ENCODE measurements at places on chromosomes 2 and 18.

GRCh38 chr2:7813541-7814292 is 868.1 kb upstream of the ID2 start:
- DNase-seq: no peak

- no peak for DNase-seq
Measured at GRCh38 chr2:45567288-45567963, 43.6 kb downstream of the SRBD1 start.

DNA sequence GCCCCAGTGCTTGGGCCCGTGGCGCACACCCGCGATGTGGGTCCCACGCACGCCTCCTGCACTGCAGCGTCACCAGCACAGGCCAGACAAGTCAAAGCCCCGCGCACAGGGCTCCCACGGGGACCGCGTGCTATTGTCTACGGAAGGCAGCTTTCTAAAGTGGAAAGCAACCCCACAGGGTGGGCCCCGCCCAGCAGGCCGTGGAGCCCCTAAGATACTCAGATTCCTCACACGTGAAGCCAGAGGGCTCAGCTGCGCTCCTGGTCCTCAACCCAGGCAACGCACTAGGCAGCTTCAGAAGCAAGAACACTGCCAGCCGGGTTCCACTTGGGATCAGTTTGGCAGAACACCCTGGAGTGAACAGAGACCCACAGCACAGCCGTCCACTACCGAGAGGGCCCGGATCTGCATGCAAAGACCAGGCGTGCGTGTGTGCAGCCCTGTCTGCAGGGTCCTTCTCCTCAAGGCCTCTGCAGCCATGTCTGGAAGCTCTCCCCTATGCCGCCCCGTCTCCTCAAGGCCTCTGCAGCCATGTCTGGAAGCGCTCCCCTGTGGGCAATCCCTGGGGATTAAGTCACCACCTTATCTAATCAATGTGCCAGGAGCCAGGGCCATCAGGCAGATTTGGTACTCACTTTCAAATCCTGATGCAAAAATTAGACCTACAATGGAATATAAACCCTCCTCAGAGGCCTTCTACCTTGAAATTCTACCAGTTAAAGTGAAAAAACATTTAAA is 231.3 kb downstream of the HDAC4 start:
- DNase-seq: no peak

- no peak for DNase-seq
Measured at GRCh38 chr18:59479776-59480175, 120.7 kb upstream of the LMAN1 start.

DNA sequence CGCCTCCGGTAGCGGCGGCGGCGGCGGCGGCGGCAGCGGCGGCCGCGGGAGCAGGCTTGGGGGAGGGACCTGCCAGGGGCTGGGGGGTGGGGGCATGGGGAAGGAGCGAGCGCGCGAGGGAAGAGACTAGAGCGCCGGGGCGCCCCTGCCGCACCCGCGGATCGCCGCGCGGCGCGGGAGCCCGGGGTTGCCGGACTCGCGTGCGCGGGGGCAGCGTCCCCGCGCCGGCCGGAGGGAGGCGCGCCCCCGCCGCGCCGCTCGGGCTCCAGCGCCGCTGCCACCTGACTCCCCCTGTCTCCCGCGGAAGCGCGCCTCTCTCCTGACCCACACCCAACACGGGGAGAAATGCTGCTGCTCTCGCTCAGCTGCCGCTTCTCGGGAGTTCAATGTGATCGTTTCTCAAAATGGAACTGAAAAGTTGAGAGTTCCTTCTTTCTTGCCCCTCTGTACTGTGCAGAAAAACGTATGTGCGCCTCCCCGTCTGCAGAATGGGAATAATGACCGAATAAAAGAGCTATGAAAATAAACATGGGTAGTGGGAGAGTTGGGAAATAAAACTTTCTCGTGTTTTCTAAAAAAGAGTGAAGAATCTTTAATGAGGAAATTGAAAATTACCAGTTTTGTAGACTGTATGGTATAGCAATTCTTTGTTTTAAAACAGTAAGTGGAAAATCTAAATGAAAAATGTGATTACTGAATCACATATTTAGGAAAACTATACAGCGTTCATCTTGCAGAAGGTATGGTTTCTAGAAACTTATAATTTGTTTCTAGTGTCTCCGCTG is 455 bp upstream of the TLK1 start:
- DNase-seq: peak; percentile 62

DNA sequence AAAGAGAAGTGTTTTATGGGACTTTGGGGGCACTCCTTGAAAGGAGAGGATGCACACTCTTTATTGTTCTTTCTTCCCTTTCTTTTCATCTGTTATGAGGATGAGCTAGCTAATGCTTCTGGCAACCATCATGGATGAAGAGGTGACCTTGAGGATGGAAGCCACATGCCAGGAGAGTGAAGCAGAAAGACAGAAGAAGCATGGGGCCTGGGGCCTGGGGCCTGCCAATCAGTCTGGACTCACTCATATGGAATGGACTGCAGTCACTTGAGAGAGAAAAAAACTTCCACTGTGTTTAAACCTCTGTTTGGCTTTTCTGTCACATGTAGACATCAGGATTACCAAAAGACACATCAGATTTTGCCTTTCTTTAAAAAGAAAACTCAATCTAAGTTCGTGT is 35.8 kb upstream of the ZFP36L2 start:
- no peak for DNase-seq

- DNase-seq: no peak
Measured at GRCh38 chr2:225411452-225411851, 11.9 kb downstream of the NYAP2 start.

DNA sequence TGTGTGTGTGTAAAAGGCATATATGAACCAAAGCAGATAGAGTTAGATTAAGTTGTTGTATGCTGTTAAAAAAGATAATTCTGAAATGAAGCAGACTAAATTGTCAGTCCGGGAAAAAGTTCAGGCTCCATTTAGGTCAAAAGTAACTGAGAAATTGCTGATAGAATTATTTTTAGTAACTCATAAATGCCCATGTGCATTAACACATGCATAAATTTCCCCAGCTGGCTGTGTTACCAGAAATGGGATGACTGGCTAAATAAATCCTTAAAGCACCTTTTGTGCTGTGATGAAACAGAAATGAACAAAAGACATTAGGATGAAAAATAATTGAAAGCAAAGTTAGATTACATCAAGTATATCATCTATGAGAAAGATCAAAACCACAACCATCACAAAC is 111.3 kb downstream of the NYAP2 start:
- no peak for DNase-seq

DNA sequence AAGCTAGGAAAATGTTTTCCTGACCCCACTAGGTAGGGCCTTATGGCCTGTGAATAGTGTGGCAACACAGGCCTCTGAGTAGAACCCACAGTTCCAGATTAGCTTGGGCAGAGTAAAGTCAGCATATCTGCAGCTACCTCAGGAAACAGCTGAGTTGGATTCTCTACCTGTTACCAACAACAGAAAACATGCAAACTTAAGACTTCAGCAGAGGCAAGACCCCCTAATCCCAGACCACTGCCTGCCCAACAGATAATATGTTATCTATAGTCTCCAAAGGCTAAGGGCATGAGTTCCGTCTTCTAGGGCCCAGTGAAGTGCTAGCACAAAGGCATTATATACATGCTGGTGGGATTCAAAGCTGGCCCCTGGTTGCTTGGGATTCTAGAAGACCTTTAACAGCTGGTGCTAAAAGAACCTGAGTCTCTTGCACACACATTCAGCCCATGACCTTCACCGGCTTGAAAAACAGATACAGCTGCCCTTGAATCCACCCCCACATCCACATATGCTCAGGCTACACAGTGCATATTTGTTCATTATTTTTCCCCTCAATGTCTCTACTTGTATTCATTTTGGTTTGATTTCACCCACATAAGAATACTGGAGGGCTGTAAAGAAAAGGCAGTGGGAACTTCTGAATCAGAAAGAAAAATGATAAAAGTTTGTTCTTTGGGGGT is 13.5 kb upstream of the UBXN4 start:
- no peak for DNase-seq

DNA sequence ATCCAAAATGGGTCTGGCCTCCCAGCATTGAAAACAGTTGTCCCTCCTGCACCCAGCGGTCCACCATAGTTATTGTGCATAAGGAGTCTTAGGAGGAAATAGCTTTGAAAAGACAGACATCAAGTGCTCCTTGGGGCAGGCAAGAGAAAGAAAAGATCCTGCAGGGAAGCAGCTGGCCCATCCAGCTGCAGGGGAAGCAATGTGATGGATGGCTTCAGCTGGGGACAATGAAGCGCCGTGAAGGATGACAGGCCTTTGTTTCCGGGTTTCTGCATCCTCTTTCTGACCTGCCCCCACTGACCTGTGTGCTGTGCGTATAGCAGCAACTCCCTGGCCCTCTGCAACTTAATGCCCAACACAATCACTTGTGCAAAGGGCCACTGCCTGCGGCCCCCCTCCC is 142.9 kb upstream of the NCKAP5 start:
- no peak for DNase-seq

- DNase-seq: no peak
Measured at GRCh38 chr18:7367336-7367735, 136.4 kb downstream of the LRRC30 start.

GRCh38 chr2:39429746-39430145 is 7.3 kb downstream of the MAP4K3 start:
- no peak for DNase-seq

GRCh38 chr2:24123922-24124580 is 782 bp downstream of the FAM228B start:
- DNase-seq: no peak

- DNase-seq: peak; percentile 25
Measured at GRCh38 chr2:26245231-26245732, 543 bp downstream of the HADHB start.

DNA sequence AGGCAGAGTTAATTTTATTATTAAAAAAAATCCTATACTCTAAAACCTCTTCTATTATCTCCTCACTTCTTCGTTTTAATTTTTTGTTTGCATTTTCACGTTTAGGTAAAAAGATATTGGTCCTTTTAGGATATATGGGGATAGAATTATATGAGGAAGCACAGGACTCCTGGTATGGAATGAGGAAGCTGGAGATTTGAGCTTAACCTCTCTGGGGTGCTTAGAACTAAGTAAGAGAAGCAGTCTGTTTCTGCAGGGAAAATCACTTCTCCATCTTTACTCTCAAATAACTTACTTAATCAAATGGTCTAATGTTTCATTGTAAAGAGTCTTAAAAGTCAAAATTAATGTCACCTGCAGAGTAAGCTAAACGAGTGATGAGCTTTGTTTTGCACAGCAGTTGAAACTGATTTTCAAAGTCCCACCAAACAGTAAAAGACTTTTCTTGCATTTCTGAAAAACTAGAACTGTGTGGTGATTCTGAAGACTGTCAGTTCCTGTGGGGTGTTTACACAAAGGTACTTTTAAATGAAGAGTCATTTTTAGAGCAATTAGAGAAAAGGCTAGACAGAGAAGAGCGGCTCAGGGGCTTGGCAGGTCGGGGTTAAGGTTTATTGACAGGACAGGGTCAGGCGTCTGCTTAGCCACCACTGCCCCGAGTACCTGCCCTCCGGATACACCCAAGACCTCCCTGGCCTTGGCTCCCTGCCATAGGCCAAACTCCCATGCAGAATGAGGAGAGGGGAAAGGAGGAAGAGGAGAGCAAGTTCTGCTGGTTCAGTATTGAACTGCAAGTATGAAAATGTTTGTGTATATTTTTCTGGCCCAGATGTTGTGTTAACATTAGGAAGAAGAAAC is 21.6 kb downstream of the METAP1D start:
- no peak for DNase-seq

All from activated T-cell treated with anti-CD3 and anti-CD28 coated beads for 48 hours (primary cell).